Activated naive CD4-positive, alpha-beta T cell treated with anti-CD3 and anti-CD28 coated beads, Interleukin-2, amount 50 U/mL, for 72 hours (primary cell): ENCODE measurements at places on chromosomes 7 and 10.

GRCh38 chr10:89494068-89494467 lies 41.3 kb downstream of the SLC16A12 start:
- no peak for DNase-seq

- DNase-seq: no peak
These were observed 65.6 kb downstream of the DOCK4 start for GRCh38 chr7:112140600-112140999.

- peak; percentile 76 for DNase-seq
These were observed 193.8 kb upstream of the ADO start for GRCh38 chr10:62610649-62611229.

DNA sequence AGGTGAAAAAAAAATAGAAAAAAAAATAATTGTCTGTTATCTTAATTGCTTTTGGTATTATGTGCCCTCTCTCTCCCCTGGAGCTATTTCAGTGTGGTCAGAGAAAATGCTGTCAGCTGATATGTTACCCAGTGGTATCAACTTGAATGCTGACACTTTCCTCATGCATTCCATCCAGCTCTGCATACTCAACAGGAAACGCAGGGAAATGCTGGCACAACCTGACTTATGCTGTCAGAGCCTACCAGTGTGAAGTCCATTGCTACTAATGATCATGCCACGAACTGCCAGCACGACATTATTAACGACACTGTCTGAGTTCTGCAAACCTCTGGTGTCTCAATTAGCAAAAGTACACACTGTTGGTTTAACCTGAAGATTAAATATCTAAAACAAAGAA lies 182.8 kb downstream of the ZWINT start:
- DNase-seq: no peak

DNA sequence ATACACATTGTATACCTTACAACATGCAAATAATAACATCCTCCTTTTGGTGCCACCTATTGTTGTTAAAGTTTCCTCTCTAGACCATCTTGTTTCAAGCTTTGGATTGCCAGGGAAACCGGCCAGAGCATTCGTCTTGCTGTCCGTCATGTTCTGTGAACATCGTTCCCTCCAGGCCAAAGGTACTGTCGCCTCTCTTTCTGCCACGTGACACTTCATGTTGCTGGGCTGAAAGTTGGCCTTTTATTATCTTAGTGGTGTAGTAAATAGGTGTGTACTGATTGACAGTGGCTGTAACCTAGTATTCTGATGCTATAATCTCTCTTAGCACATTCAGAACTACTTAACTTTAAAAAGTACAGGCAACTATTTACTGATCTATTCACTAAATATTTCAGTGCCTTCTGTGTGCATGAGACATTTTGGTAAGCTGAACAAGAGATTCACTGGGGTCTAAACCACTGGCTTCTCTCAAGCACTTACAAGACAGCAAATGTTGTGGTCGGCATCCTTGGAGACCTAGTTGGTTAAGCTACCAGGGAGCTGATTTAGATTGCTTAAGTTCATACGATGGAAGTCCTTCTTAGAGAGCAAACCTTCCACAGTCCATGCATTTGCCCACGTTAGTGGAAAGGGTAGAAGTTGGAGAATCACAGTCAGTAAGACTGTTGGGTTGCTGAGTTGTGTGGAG lies 52.4 kb downstream of the SHH start:
- DNase-seq: no peak

GRCh38 chr10:102720775-102721301 lies 6.4 kb downstream of the SFXN2 start:
- no peak for DNase-seq
